Astrocyte of the hippocampus (primary cell): ENCODE measurements at places on chromosomes 5 and 9.

- DNase-seq, result no peak
These were observed 270.3 kb upstream of the EFNA5 start for GRCh38 chr5:107941036-107941435.

GRCh38 chr9:68500457-68501381 is 40.0 kb downstream of the TMEM252 start:
- peak; percentile 39 for DNase-seq

DNA sequence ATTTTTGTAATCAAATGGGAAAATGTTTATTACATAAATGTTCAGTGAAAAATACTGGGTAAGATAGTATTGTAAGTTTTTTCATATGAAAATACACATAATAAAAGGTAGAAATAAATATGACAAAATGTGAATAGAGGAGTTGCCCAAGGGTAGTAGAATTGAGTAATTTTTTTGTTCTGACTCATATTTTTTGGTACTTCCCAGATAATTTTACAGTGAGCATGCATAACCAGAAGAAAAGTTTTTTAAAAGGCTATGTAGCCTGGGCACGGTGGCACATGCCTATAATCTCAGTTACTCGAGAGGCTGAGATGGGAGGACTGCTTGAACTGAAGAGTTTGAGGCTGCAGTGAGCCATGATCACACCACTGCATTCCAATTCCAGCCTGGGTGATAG is 116.9 kb downstream of the PIP5K1B start:
- DNase-seq, result no peak

GRCh38 chr9:116656501-116656971 is 30.6 kb upstream of the TRIM32 start:
- DNase-seq, result no peak

GRCh38 chr9:135440620-135441019 is 39.0 kb upstream of the PPP1R26 start:
- DNase-seq, result no peak

DNA sequence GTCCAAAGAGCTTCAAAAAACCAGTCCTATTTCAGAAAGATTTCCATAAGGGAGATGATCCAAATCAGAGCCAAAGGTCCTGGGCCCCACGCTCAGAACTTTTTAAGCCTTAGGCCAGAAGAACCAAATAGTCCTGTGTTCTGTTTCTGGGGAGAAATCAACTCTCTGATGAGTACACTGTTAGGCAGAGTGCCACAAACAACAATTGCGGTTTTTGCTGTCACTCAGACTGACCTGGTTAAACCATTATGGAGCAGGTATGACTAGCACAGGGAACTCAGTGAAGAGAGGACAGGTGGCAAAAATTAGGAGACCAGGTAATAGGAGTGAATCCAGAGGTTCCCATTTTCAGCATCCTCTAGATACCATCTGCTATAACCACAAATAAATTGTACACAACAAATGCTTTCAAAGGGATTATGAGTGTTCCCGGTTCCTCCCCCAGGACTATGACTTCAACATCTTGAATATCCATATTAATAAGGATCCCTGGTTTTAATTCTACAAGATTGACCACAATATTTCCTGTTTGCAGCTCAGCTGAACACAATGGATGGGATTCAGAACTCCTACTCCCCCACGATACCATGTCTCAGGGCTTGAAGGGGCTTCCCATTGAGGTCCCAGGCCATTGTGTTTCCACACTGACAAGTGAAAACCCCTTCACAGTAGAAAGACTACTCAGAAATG is 52.1 kb upstream of the FREM1 start:
- DNase-seq, result peak; percentile 25
